H1 (cell line): ENCODE measurements at places on chromosomes 7 and 10. TPM values are rescaled to one million over a fixed set of nuclear protein-coding genes. Genes with fewer than 3 reads are reported as not detected.
A peak's percentile ranks its signal among the peaks of the same experiment; 100 is the strongest.

GRCh38 chr10:79305515-79305914 is 41.8 kb upstream of the PPIF start:
- DNase-seq, result no peak

GRCh38 chr10:8063935-8064334 is 9.4 kb downstream of the GATA3 start:
- no peak for DNase-seq

Gene JAZF1
- 21.8 and 26.5 TPM in 2 replicates for total RNA-seq

- no peak for DNase-seq
Observed at GRCh38 chr10:92965314-92965713, 95.3 kb upstream of the CYP26C1 start.

DNA sequence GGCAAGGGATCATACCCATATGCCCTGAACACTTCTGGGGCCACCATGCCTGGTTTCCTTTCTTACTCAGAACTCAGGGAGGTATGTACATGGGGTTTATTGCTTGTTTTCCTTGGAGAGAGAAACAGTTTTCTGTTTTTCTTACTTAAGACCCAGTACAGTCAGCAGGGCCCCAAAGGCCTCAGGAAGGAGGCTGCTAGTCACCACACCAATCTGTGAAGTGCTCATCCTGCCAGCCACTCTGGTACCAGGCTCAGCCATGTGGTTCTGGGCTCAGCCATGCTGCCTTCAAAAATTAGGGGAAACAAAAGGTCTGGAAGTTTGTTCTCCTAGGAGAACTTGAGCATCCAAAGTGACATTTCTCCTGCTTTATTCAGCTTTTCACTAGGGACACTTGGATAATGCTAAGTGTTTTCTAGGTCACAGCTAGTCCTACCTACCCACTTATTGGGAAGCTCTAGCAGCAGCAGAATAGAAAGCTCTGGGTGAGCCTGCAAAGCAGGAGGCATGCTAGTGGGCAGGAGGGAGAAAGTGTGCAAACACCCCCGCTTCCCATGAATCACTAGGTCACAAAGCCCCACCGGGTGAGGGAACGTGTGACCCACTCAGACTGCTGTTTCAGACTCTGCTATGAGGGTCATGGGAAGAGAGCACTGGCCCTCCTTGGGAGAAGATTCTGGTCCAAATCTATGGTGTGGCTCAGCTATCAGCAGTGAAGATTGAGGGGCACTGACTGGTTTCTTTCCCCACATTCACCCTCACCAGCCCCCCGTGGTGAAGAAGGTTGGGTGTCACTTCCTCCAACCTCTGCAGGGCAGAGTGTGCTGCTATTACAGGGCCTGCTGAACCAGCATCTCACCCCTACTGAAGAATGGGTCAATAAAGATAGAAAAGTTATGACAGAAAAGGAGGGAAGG is 23.9 kb downstream of the NUDCD3 start:
- no peak for DNase-seq

GRCh38 chr7:77439572-77439971 is 23.4 kb upstream of the GSAP start:
- DNase-seq, result no peak

GRCh38 chr10:124057601-124058000 is 35.8 kb downstream of the CHST15 start:
- DNase-seq, result no peak

Gene TMEM106B
- total RNA-seq, result 27.5 and 29.1 TPM in 2 replicates

- DNase-seq, result no peak
Observed at GRCh38 chr10:64191286-64191685, 670.1 kb downstream of the REEP3 start.

DNA sequence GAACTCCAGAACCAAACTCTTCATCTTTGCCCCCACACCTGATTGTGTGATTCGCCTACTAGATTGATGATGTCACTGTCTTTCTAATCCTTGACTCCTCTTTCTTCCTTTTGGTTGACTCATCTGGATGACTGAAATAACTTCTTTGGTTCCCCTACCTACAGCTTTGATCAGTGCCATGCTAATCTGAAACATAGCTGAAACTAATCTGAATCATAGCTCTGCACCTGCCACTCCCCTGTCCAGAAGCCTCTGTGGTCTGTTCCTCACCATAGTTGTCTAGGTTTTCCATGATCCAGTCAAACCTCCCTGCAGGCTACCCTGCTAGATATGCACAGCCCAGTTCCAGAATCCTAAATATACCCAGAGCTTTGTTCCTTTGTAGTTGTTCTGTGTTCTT is 51.9 kb downstream of the ZNF365 start:
- DNase-seq, result no peak

DNA sequence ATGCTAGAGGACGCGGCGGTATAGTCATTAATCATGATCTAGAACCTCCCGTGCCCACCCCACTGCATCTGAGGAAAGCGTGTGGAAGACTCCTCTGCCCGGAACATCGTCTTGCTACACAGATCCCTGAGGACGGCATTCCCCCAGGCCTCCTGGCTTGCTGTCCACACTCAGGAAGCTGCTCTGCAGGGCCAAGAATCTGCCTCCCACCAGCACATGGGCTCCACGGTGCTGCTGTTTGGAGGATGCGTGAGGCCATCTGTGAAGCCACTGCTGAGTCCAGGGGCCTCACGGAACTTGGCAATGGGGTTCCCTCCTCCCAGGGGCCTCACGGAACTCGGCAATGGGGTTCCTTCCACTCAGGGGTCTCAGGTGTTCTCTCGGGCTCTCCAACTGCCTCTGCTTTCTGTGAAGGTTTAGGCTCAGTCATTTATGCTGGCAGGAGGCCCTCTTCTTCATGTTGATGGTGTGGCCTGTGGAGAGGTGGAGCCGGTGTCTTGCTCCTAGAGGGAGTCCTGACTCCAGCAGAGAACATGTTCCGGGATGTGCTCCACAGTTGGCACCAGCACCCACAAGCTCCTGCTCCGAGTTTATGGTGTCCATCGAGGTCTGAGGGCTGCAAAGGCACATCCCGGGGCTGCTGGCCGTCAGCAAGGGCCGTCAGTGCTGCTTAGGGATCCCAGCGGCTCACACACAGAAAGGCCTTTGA is 273.3 kb downstream of the DNAJB6 start:
- no peak for DNase-seq

DNA sequence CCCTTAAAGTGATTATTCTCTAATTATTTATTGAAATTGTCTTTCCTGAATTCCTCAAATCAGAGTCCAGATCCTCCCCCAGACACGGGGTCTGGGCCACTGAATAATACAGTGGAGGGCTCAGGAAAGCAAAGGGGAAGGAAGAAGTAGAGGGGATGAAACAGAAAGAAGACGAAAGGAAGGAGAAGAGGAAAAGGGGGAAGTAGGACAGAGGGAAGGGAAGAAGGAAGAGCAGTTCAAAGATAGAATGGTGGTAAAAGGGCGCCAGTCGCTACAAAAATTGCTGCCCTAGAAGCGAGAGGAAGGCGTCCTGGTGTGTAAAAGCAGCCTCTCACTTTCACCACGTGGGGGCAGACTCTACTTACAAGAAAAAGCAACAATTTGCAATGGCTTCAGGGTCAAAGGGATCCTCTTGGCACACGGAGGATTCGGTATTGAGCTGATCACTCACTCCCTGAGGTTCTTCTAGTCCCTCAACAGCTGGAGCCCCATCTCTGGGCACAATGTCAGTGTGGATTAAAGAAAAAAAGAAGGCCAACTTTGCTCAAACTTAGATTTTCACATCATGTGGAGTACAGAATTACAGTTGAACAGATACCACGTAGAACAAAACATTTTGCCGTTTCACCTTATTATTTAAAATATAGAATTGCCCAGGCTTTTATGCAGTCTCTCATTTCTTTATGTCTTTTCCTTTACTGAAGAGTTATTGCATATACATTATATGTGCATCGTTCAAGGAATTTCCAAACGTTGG is 31.4 kb upstream of the NPVF start:
- peak; percentile 23 for DNase-seq

Gene GIMAP8
- total RNA-seq, result not detected in 2 replicates

DNA sequence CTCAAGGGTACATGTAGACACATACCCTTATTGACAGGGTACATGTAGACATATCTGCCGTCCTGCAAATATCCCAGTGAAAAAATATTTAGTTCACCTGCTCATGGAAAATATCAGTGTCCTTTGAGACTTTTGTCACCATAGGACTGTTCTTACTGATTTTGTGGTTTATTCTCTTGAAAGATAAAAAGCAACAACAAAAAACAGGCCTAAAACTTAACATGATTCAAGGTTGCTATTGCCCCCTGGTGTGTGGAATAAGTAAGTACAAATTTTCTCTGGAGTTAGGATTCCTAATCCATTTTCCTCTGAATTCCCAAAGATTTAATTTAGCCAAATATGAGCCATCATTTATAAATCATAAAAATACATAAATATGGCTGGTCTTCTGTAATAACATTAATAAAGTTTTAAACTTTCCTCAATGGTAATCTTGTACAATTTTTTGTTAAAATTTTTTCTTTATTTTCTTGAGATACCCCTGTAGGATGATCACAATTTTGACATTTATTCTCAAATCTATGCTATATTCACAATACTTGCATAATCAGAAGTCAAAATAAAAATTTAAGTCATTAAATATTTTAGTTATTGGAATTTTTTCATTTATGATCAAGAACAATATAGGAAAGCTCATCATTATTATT is 741.4 kb upstream of the POT1 start:
- DNase-seq, result no peak

DNA sequence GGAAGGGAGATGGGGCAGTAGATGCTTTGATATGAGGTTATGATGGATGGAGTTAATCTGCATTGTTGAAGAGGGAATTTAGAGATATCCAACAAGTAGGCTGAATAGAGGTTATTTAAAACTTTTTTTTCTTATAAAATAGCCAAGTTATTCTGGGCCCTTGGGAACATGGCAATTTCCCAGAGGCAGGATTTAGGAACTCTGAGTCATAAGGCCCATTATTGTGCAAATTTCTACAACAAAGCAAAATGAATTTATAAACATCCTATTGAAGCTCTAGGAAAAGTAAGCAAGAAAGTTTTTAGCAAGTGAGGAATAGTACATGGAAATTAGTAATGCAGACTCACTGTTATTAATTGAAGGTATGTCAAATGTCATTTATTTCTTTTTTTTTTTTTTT is 160.9 kb upstream of the NPY start:
- DNase-seq, result no peak

DNA sequence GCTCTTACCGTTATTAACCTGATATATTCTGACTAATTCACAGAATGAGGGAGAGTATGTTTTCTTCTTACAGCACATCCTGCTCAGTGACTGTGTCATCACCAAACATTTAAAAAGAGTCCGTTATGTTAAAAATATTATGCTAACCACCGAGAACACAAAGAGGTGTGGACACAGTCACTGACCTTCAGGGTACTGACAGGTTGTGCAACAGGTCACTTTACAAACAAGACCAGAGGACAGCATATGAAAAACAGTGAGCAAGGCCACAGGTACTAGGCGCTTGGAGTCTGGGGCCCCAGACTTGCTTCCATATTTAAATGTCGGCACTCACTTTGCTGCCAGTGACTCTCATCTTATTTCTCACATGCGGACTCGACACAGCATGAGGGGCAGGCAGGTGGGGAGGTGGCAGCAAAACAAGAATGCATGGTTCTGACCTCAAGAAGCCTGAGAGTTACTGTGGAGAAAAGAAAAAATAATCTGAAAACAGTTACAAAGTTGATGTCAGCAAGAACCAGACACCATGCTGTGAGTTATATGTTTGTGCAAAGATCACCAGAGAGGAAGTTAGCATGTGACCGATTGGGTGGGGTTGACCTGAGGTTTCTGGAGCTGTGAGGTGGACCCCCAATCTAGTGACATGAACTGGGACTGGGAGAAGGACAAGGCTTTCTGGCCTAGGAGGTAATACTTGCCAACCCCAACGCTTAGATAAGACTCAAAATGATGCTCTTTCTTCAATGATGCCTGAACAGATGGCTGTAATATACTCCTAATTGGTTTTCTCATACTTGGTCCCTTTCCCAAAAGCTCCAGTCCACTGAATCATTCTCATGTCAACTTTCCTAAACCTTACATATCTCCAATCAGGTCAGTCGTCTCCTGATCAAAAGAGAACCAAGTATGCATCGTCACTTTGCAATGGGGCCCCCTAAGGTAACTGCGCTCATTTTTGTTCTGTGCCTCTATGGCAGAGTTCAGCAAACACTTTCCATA is 102.4 kb downstream of the HIPK2 start:
- DNase-seq, result no peak

Gene CTTNBP2
- 30.9 and 35.1 TPM in 2 replicates for total RNA-seq

DNA sequence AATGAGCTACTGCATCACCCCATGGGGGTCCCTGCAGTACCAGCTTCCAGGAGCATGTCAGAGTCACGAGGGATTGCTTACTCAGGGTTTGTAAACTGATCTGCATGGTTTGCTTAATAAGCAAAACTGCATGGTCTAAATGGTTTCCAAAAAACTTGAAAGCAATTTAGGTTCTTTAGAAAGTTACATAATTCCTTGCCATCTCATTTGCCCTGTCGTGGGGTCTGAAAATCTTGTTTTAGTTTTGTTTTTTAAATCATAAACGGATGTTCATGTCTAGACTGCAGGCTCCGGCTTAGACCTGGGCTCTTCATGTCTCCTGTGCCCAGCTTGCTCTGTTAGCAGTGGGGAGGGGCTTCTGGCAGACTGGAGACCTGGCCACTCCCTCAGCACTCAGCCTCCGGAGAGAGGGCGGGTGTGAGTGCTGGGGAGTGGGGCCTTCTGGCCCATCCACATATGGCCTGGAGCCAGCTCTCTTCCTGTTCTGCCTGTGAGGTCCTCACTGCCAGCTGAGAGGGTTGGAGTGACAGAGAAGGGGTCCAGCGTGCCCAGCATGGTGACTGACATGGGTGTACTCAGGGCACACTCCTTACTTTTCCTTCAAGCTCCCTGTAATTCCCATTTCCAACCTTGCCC is 17.5 kb downstream of the PRF1 start:
- DNase-seq, result peak; percentile 66

Gene NPFFR1
- 0.06 TPM in 1 of 2 replicates, not detected in the other for total RNA-seq

Gene WNT8B
- total RNA-seq, result 0.34 and 0.67 TPM in 2 replicates

DNA sequence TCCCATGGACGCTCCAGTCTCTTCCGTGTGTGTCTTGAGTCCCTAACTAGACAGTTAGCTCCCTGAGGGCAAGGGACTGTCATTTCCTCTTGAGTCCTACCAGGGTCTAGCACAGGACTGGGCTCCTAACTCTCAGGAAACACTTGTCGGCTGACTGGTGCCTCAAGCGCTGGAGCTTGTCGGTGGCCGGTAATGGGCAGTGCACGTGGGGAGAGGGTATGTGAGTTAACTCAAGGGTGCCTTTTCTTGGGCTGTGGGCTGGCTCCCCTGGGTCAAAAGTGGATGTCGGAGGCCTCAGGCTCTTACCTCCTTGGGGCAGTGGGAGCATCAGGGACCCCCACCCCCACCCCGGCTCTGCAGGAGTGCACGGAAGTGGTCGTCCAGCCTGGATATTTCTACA is 32.9 kb downstream of the ZNF775 start:
- no peak for DNase-seq

Gene STEAP1B
- total RNA-seq, result 8.6 and 8.7 TPM in 2 replicates

DNA sequence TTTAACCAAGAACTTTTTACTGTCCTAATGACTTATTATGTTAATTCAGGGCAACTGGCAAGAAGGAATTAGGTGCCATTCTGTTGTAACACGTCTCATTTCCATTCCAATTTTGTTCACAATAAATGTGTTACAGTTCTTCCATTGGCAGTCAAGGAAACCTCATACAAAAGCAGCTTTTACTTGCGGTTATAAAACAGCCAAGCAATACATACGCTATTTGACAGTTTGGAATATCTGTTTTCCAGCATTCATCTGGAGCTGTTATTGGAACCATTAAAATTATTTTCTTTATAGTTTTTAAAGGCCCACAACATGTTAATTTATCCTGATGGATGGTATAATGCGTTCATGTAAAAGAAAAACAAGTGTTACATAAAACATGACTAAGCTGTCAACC is 33.3 kb downstream of the MTERF1 start:
- DNase-seq, result no peak

Gene AGBL3
- total RNA-seq, result 1.9 and 2.0 TPM in 2 replicates

GRCh38 chr10:132176623-132177500 is 9.9 kb upstream of the DPYSL4 start:
- no peak for DNase-seq

GRCh38 chr10:34811968-34812514 is 3.1 kb downstream of the PARD3 start:
- DNase-seq, result no peak
